ENCODE measurements at places on chromosomes 1 and 21. TPM values are rescaled to one million over a fixed set of nuclear protein-coding genes. Genes with fewer than 3 reads are reported as not detected.

DNA sequence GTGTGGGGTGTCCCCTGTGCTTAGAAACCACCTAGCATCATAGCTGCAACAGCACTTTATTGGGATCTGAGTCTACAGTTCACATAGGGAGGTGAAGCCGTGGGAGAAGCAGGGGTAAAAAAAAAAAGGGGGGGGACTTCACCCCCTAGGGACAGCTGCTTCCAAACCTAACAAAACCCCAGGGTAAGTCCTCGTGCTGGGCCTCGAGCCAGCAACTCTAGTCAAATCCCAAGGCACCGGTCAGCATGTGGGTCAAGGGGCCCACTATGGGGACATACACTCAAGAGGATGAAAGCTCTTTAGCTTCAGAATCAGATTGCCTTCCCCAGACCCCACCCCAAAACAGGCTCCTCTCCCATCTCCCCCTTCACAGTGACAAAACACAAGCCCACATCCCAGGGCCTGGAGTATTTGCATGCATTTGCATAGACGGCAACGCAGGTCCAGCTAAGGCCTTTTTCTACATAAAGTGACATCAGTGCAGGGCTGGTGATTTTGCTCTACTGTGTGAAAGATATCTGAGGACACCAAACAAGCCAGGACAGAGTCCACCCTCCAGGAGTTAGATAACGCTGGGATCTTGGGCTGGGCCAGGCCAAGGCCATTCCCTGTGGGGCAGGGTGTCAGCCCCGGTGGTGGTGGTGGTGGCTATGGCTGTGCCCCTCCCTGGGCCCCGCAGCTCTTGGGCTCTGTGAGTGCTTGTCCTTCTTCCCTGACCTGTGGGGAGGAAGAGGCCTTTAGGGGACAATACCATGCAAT lies 8.1 kb upstream of the PMVK start:
- H3K27ac ChIP-seq: no peak overlapping the region
- no peak overlapping the region for H3K4me3 ChIP-seq
- no peak for DNase-seq
- H3K36me3 ChIP-seq: no peaks in the 10 kb centered on the region
- H3K27me3 ChIP-seq: no peaks in the 10 kb centered on the region

DNA sequence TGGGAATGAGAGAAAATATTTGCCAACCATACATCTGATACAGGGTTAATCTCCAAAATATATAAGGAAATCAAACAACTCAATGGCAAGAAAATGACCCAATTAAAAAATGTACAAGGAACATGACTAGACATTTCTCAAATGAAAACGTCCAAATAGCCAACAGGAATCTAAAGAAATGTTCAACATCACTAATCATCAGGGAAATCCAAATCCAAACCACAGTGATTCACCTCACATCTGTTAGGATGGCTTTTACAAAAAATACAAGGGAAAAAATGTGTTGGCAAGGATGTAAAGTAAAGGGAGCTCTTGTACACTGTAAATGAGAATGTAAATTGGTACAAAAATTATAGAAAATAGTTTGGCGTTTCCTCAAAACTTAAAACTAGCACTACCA lies 54.7 kb upstream of the ZRANB2 start:
- H3K27me3 ChIP-seq: no peaks in the 10 kb centered on the region
- no peak overlapping the region for H3K4me3 ChIP-seq

DNA sequence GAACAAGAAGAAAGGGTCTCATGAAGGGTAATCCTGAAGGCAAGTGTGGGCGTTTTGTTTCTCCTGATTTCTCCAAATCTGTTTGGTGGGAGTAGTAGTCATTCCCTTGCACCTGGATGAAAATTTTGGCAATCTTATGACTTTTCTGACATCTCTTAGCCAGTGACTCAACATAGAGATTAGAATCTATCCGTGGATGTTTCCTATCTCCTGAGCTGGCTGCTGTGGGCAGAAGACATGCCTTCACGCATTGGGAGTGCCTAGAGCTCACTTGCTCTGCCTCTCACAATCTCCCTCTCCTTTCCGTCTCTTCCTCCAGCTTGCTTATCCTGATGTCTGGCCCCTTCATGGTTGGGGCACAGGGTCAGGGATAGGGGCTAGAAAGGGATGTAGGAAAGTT lies 174.2 kb upstream of the NFIA start:
- no peak overlapping the region for H3K4me3 ChIP-seq
- no peaks in the 10 kb centered on the region for H3K36me3 ChIP-seq
- H3K27me3 ChIP-seq: no peaks in the 10 kb centered on the region
- H3K27ac ChIP-seq: no peak overlapping the region
- no peak for DNase-seq

GRCh38 chr1:160122978-160123495 lies 7.5 kb downstream of the ATP1A2 start:
- H3K27me3 ChIP-seq: no peaks in the 10 kb centered on the region
- no peak for DNase-seq
- H3K36me3 ChIP-seq: no peaks in the 10 kb centered on the region
- no peak overlapping the region for H3K4me3 ChIP-seq

GRCh38 chr1:176987016-176987415 lies 177.5 kb downstream of the ASTN1 start:
- no peaks in the 10 kb centered on the region for H3K27me3 ChIP-seq
- no peak for DNase-seq
- no peaks in the 10 kb centered on the region for H3K36me3 ChIP-seq
- no peak overlapping the region for H3K4me3 ChIP-seq

Gene LMX1A
- 0.64 TPM for total RNA-seq

Gene RAP1GAP
- total RNA-seq: 36.3 TPM

Gene TFAP2E
- total RNA-seq: 1.1 TPM

Gene OR6N1
- not detected for total RNA-seq

Gene ZFP69B
- 1.4 TPM for total RNA-seq
